Esophagus squamous epithelium (tissue), 5 donors: ENCODE measurements at places on chromosomes 6 and 20. TPM values are rescaled to one million over a fixed set of nuclear protein-coding genes. Genes with fewer than 3 reads are reported as not detected.

DNA sequence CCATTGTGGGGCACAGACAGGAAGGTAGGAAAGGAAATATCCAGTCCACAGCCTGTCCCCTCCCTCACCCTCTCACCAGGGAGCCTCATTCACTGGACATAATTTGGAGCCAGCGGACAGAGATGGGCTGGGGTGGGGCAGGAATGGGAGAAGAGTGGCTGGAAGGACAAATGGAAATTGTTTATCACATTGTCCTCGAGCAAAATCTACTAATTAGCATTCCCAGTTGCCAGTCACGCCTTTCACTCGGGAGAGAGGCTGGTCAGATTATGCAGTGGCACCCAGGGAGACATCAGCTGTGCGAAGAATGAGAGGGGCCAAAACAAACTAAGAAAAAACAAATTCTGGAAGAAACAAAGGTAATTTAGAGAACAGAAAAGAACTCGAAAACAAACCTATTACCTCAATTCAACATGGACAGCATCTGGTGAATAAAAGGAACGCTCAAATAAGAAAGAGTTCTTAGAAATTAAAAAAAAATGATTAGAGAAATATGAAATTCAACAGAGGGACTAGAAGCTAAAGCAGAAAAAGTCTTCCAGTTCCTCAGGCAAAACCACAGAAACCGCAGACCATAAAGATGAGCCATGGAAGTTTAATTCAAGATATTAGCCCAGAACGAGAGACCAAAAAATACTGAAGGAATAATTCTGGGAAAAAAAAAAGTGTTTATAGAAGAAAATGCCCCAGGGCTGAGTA is 108.5 kb upstream of the RALGAPA2 start:
- no peak for DNase-seq

DNA sequence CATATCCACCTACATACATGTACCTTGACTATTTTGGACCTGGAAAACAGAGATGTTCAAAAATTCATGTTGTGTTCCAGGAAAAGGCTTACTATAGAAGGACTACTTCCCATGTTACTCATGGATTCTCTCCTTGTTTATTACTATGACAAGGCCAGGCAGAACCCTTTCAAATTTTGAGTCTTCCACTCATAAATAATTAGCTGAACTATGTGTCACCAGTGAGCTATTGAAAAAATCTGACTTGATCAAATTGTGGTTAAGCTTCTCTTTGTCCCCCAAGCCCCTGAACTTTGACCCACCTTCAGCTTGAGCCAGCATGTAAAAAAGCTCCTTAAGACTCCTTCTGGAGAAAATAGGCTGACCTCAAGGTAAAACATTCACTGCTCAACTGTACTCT is 1142.8 kb upstream of the EYS start:
- DNase-seq, result no peak

DNA sequence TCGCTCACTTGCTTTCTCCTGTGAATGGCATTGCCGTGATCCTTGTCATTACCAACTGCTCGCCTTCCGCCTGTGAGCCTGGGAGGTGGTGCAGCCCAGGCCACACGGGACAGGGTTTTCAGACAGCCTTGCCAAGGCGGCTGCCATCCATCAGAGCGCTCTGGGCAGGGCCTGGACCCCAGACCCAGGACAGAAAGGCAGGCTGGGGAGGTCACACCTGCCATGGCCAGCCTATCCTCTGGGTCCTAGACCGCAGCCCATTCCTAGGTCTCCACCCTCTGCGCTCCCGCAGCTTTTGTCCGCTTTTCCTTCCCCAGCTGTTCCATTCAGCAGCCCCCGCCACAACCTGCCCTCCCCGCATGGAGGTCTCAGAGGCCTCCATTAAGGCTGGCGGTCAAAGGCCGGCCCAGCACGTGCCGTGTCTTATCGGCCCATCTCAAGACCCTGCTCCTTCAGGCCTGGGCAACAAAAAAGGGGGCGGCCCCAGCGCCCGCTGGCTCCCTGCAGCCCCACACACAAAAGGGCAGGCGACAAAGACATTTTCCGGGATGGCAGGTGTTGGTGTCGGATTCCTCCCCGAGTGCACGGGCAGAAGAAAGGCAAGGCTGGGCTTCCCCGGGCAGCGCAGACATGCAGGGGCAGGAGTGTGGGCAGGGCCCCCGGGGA is 28.1 kb downstream of the INSM1 start:
- DNase-seq, result no peak

- DNase-seq, result no peak
Observed at GRCh38 chr6:109471105-109471810, 11.8 kb downstream of the ZBTB24 start.

DNA sequence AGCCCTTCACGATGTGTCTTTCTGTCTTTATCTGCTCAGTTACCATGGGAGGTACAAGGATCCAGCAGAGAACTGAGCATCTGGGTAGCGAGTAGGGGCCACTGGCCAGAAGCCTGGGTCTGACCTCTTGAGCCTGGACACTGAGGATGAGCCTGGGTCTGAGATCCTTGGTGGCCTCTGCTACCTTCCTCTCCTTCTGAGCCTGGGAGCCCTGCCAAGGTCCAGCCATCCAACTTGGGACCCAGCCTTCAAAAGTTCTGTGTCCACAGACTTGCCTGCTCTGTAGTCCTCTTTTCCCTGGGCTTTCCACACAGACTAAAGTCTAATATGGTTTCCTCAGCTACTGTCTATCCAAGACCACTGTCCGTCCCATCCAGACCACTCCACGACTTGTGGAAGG is 60.2 kb upstream of the NAA20 start:
- DNase-seq, result no peak

- no peak for DNase-seq
Observed at GRCh38 chr20:62470001-62470400, 5.8 kb downstream of the GATA5 start.

- no peak for DNase-seq
Observed at GRCh38 chr6:17039266-17039665, 62.6 kb upstream of the STMND1 start.

DNA sequence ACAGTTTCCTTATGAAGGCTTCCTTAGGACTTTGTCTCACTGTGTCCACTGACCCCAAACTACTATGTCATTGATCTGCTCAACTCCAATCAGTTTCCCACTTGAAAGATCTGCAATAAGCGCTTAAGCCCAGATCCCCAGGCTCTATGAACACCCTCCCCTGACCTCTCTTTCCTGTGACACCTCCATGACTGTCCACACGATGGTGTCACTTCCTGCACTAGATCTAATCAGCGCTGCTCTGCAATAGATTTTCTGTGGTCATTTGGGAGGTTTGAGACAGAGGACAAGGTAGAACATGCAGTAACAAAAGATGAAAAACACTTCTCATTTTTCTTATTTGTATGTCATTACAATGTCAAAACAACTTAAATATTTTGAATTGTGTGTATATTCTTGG is 304.6 kb upstream of the AGPAT4 start:
- DNase-seq, result no peak

The MCCD1 gene
- total RNA-seq, result not detected
